ENCODE measurements at places on chromosomes 6 and 20.

- no peak for DNase-seq
These were observed 6.2 kb downstream of the PXT1 start for GRCh38 chr6:36436466-36436865.

GRCh38 chr6:161141173-161141572 lies 132.7 kb downstream of the AGPAT4 start:
- no peak for DNase-seq

DNA sequence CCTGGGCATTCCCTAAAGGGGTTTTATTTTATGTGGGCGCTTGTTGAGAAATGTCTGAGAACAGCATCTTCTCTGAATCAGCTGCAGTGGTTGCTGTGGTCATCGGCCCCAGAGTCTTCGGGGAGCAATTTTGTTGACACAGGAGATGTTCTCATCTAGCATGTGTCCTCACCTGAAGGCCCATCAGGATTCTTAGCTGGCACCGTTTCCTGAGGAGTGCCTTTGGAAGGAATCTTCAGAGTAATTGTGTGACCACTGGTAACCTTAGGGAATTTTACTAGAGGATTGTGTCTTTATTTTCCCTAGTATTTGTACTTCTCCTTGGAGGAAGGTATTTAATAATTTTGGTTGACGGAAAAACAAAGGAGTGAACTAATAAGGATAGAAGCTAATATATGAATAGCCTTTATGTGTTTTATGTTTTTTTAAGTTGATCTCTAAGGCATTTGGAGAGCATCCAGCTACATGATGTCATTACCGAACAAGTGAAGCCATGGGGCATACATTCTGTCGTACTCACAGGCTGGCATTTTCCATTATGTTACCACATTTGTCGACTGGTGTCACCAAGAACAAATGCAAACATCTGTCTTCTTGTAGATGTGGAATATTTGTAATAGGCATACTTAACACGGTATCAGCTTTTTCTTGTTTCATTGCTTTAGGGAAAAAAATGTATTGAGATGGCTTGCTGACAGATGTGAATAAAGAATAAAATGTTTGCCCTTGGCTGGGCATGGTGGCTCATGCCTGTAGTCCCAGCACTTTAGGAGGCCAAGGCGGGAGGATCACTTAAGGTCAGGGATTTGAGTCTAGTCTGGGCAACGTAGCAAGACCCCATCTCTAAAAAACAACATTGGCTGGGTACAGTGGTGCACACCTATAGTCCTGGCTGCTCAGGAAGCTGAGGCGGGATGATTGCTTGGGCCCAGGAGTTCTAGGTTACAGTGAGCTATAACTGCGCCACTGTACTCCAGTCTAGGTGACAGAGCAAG lies 41.9 kb downstream of the TULP4 start:
- no peak for DNase-seq

- DNase-seq, result no peak
These were observed 186.7 kb upstream of the VGLL2 start for GRCh38 chr6:117078624-117079023.

GRCh38 chr20:10077081-10077471 lies 42.3 kb downstream of the ANKEF1 start:
- DNase-seq, result no peak

DNA sequence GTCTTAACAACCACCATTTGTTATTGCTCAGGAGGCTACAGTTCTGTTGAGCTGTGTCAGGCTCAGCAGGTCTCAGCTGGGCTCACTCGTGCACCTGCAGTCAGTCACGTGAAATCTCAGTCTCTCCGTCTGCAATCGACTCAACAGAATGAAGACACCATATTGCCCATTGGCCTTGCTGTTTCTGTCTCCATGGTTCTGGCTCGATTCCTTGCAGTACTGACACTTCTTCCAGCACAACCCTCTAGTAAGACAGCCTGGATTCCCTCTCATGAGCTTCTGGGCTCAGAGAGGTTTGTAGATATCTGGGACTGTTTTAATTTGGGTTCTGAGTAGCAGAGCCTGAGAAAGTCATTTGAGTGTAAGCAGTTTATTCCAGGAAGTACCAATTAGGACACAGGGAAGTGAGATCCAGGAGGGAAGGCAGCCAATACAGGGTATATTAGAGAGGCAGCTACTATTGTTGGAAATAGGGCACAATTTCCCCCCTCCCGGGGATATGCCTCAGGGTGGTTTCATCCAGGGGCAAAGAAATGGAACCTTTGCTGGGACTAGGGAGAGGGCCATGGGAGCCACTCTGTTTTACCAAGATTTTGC lies 87.4 kb upstream of the RALGAPA2 start:
- no peak for DNase-seq

All from activated CD8-positive, alpha-beta memory T cell treated with anti-CD3 and anti-CD28 coated beads for 1 hour (primary cell).